Astrocyte (in vitro differentiated cells and primary cell): ENCODE measurements at places on chromosomes 6 and 20.

DNA sequence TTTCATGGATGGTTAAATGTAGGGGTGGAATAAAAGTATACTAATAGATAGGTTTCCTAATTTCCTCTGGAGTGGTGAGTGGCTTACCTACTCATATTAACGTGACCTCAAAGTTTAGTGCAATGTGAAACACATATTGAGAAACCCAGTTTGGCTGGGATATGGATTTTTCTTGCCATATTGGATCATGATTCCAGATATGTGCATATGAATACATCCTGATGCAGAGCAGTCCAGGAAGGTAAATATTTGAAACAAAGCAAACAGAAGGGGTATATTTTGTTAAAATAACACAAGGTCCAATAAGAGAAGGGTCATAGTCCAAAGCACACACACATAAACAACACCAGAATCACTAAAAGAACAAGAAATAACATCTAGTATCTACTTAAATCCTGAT is 608.1 kb downstream of the PKHD1 start:
- no peak for DNase-seq

DNA sequence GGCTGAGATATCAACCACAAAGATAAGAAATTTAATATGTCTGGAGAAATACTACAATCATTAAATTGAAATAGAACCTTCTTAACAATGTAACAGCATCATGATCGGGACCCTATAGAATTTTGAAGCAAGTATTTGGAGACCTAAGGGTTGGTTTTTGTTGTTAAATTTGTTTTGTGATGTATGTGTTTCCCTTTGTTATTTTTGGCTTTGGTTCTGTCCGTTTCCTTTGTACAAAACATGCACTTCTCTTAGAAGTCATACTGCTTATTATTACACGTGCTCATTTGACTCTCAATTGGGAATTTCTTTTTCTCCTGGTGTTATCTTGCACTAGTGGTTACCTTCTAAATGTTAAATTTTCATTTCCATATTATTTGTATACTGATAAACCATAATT is 4.0 kb upstream of the PLN start:
- peak; percentile 36 for DNase-seq

GRCh38 chr6:41790045-41790444 is 2.6 kb downstream of the TOMM6 start:
- no peak for DNase-seq

GRCh38 chr6:21887231-21888185 is 294.0 kb downstream of the SOX4 start:
- peak; percentile 86 for DNase-seq

DNA sequence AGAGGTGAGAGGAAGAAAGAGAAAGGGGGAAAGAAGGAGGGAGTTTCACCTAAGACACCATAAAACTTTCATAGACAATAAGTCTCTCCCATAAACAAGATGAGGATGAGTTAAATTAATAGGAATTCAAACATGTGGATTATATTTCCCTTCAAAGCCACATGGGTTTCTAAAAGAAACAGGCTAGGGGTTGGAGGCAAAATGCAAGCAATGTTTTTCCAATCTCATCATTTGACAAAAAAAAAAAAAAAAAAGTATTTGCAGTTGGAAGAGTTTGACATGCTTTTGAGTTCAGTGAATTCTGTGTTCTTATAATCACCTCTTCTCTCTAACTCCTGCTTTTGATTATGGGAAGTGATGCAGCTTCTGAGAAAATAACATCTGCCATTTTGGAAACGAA is 286.5 kb upstream of the PRND start:
- DNase-seq: peak; percentile 4

DNA sequence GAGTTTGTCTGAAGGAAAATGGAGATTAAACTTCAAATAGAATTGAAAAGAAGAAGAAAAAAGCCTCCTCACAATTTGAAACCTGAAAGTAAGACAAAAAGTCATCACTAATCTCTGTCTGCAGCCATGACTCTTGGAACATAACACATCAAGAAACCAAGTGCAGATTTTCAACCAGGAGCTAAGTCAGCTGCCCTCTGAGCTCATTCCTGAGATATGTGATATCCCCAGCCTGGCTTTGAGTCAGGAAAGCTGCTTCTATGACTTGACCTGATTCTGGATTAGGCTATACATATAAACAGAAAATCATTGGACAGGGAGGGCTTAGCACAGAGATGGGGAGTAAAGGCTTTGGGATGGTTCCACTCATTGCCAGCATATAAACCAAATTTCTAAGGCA is 891.4 kb downstream of the TFAP2A start:
- peak; percentile 92 for DNase-seq

GRCh38 chr6:43308101-43308989 is at the start of gene CRIP3:
TSS of gene CRIP3 (minus strand) at chr6:43308826. CDS start at chr6:43308792, 34 bp downstream.
- no peak for DNase-seq

DNA sequence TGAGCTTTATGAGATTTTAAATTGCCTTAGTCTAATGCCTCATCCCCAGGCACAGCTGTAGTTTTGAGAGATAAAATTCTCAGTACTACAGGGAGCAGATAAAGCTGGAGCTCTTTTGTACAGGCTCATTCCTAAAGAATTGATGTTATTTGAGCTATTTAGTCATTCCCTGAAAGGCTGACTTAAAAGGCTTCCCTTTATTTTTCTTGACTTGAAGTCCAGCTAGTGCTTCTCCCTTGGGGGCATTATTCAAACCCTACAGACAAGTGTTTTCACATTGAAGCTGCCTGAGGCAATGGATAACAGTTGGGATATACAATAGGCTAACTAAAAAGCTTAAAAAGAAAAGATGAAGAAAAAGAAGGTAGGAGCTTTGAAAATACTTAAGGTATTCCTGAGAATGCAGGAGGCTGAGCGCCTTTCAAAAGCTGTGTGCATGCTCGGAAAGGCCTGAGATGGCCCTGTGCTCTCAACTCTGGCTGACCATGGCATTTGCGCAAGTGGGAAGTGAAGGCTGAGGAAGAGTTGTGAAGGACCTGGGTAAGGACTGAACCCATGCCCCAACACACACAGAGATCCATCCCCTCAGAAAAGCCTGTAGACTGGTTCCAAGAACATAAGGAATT is 315.1 kb downstream of the SMOC2 start:
- peak; percentile 8 for DNase-seq

GRCh38 chr6:111551521-111552231 is 54.0 kb downstream of the TRAF3IP2 start:
- DNase-seq: peak; percentile 58

DNA sequence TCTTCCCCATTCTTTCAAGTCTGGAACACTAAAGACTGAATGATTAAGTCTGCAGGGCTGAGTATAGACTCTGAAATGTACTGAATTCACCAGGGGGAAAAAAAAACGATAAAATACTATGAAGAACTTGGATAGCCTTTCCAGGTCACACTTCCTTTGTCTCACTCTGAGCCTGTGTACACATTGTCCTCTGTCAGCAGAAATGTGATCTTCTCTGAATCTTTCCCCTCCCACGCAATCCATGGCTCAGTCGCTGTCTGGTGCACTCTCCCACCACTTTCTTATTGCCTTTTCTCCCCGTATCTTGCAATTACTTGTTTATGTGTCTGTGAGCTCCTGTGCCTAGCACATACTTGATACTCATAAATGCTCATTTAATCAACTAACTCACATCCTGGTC is 212.6 kb upstream of the RSPO3 start:
- no peak for DNase-seq

- no peak for DNase-seq
Measured at GRCh38 chr6:165858586-165858985, 195.5 kb upstream of the PDE10A start.

GRCh38 chr20:4108495-4109306 is 93.3 kb upstream of the RNF24 start:
- peak; percentile 58 for DNase-seq
